ENCODE measurements at places on chromosomes 6 and 20.

DNA sequence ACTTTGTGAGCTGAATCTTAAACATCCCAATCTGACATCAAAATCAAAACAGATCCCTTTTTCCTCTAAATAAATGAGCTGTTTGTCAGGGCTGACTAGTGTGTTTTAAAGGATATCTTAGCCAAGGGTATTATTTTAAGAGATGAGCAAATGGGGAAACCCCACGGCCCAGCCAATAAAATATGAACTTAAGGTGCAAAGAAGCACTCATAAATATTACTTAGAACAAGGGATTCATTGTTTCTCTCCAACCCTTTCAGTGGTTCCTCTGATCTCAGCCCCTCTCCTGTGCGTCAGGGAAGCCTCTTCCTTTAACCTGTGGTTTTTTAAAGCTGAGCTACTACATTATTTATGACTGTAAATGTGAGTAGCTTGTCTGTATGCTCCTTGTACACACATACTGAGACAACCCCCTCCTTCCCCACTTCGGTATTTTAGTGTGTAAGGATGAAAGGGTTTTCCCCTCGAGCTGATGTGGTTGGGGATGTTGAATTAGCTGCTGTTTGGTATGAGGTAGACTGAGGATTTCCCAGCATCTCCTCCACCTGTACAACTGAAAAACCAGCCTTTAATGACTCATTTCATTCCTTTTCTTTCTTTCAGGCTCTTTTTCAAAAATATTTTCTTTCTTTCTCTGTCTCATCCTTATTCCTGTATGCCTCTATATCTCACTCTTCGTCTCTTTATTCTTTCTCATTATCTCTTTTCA, 6.5 kb downstream of the BMP5 start:
- DNase-seq, result no peak

- no peak for DNase-seq
Observed at GRCh38 chr6:170208182-170208601, 82.7 kb downstream of the DLL1 start.

- no peak for DNase-seq
Observed at GRCh38 chr20:2104236-2104635, 2.6 kb downstream of the STK35 start.

- DNase-seq, result no peak
Observed at GRCh38 chr6:160029525-160029924, 60.6 kb downstream of the IGF2R start.

DNA sequence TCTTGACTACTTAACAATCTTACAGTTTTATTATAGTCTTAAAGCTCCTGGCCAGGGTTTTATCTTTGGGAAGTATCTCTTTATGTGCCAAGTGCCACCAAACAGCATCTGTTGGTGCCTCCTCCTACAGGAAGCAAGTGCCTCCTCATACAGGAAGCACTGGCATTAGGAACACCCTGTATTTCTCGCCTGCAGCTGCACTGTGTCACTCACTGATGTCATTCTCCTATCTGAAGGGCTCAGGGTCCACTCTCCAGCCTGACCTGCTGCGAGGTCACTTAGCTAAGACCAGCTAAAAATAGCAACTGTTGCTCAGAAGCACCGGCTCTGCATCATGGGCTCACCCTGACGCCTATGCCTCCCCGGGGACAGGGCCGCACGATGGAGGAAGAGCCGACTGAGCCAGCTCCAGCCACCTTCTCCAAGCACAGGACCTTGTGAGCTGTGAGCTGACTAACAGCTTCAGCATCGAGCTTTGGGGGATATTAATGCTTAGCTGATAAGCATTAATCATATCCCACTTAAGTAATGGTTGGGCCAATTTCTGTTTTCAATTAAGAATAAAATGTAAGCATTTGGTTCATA, 66.3 kb upstream of the CD93 start:
- DNase-seq, result no peak

GRCh38 chr6:113824866-113825265, 32.3 kb upstream of the MARCKS start:
- DNase-seq, result no peak

DNA sequence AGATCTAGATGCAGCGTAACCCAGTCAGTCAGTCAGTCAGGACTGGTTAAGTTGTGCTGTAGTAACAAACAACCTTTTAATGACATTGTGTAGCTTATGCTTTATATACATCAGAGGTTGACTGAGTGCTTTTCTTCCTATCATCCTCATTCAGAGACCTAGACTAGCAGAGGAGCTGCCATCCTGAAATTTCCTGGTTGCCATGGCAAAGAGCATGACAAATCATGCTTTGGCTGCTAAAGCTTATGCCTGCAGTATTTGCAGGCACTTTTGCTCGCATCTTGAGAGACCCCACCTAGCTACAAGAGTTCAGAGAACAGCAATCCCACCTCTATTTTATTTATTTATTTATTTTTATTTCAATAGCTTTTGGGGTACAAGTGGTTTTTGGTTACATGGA, 244.0 kb downstream of the BTBD3 start:
- DNase-seq, result no peak

- DNase-seq, result no peak
Observed at GRCh38 chr20:17859002-17859615, 109.5 kb downstream of the SNX5 start.

GRCh38 chr6:37048851-37049757, 43.6 kb downstream of the FGD2 start:
- DNase-seq, result no peak

DNA sequence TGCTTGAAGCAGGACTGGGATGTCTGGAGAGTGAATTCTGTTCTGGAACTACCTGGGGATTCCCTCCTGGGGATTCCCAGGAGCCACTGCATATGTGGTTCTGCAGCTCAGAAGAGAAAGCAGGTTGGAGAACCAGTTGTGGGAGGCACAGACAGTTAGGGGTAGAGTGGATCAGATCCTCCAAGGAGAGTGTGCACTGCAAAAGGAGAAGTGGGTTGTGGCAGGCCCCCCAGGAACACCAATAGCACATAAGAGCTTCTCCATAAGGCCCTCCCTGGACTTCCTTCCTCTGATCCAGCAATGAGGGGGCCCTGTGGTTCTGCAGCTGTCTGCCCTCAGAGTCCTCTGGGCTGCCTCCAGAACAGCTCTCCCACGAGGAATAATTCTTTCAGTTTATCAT, 369.2 kb upstream of the CNR1 start:
- no peak for DNase-seq

- DNase-seq, result peak; percentile 20
Observed at GRCh38 chr20:37356387-37356786, 10.4 kb downstream of the SRC start.

DNA sequence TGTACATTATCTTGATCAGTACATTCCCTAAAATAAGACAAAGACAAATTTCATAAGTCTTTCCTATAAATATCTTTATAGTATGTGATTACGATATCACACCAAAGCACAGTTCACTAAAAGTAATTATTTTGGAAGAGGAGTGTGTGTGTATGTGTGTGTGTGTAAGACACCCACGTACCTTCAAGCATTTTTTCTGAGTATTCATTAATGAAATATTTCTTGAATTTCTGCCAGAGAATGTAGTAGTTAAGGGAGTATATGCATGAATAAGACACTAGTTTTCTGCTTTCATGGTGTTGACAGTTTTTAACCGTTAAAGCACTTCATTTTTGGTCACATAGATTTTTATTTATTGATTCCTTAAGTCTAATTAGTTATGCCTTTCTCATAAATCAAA, 36.8 kb downstream of the MANEA start:
- DNase-seq, result no peak

Data from midbrain (tissue), 1 donor.